ENCODE measurements at places on chromosomes 3 and 15.

GRCh38 chr3:182981038-182981380 is 671 bp upstream of the DCUN1D1 start:
- DNase-seq: no peak

DNA sequence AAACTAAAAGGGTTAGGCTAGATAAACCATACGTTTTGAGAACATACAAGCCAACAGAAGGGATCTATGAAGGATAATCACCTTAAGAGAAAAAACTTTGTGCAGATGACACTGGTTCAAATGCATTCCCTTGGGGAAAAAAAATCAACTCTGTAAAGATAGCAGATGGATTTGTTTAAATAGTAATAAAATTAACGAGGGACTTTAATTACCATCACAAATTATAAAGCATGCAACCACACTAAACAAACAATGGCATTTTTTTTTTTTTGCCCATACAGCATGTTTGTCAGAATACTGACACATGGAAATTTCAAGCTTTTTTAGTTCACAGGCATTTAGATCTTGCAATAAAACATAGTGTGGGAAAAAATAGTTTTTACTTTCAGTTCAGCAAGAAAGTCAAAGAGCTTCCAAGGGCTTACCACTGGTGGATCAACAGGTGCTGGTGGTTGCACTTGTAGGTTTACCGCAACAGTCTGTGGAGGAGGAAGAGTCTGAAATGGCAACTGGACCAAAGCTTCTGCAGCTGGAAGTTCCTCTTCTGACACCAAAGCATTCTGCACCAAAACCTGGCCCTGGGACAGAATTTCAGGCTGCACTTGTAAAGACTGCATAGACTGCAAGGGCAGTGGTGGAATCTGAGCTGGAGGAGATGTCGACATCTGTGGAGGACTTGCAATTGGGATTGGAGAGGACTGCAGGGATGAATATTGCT is 53.1 kb downstream of the PHC3 start:
- DNase-seq: no peak

DNA sequence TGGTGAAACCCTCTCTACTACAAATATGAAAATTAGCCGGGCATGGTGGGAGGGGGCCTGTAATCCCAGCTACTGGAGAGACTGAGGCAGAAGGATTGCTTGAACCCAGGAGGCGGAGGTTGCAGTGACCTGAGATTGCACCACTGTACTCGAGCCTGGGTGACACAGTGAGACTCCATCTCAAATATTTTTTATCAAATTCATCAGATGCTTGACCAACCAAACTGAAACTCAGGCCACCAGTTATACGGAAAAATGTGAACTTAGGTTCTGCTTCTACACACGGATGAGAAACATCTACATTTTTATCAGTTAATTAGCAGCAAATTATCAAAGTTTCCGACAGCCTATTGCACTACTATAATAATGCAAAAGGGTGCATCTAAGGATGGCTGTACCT is 4.8 kb downstream of the ARF4 start:
- DNase-seq: no peak

DNA sequence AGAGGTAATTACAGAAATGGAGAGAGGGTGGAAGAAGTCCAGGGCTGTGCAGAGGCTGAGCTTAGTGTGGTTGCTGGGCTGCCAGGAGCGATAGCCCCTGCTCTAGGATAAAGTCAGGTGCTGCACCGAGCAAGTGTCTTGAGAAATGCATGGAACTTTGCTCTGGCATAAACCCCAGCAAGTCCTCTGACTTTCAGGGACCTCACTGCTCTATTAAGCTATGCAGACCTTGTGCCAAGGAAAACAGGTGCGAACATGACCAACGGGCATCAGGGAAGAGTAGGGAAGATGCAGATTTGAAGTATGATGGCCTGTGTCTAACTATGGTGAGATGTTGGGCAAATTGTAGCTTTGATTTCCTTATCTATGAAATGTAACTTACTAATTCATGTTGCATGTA is 416.8 kb downstream of the NR2F2 start:
- no peak for DNase-seq

- DNase-seq: no peak
Observed at GRCh38 chr3:89859757-89860156, 752.3 kb downstream of the EPHA3 start.

- peak; percentile 12 for DNase-seq
Observed at GRCh38 chr3:48596157-48596556, 1.0 kb upstream of the COL7A1 start.

- DNase-seq: no peak
Observed at GRCh38 chr3:30672959-30673358, 66.6 kb downstream of the TGFBR2 start.

DNA sequence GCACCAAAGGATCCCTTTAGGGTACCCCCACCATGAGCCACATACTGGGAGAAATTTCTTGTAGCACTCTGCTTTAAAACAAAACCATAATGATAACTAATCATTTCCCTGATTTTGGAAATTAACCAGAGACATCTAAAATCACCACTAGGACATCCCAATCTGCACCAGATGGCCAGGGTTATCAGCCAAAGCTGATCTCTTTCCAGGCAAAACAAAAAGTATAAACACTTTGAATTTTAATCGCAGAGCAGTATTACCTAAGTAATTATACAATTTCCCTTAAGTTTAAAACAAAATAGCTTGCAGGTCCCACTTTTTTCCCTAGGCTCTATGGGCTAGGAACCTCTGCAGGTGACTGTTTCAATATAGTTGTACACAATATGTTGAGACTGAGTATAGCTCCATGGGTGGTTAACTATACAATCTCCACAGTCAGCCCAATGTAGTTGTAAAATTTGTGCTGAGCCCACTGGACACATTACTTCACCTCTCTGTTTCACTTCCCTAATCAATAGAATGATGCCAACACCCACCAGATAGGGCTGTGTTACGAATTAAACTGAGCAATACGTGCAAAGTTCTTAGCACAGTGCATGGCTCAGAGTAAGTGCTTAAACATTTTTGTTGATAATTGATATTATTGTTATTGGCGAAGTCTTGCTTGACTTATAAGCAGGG is 629 bp upstream of the NOX5 start:
- DNase-seq: no peak

DNA sequence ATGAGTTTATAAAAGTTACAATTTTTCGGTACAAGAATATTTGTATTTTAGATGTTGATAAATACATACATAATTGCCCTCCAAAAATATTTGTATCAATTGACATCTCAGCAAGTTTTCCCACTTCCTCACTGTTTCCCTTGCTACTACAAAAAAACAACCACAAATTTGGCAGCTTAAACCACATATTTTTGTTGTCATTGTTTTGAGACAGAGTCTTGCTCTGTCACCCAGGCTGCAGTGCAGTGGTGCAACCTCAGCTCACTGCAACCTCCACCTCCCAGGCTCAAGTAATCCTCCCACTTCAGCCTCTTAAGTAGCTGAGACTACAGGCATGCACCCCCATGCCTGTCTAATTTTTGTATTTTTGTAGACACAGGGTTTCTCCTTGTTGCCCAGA is 162.8 kb upstream of the RARB start:
- DNase-seq: no peak

Measured in ELR (cell line).